ENCODE measurements at places on chromosomes 5 and 9.

GRCh38 chr5:35900972-35901695, 37.3 kb downstream of the CAPSL start:
- DNase-seq: no peak

GRCh38 chr5:138573949-138574670, 1.1 kb downstream of the HSPA9 start:
- no peak for DNase-seq

GRCh38 chr5:65418661-65419060, 63.1 kb downstream of the ADAMTS6 start:
- DNase-seq: no peak

GRCh38 chr9:14441976-14442651, 128.2 kb upstream of the NFIB start:
- DNase-seq: no peak

- no peak for DNase-seq
Observed at GRCh38 chr9:14823800-14824199, 86.4 kb downstream of the FREM1 start.

DNA sequence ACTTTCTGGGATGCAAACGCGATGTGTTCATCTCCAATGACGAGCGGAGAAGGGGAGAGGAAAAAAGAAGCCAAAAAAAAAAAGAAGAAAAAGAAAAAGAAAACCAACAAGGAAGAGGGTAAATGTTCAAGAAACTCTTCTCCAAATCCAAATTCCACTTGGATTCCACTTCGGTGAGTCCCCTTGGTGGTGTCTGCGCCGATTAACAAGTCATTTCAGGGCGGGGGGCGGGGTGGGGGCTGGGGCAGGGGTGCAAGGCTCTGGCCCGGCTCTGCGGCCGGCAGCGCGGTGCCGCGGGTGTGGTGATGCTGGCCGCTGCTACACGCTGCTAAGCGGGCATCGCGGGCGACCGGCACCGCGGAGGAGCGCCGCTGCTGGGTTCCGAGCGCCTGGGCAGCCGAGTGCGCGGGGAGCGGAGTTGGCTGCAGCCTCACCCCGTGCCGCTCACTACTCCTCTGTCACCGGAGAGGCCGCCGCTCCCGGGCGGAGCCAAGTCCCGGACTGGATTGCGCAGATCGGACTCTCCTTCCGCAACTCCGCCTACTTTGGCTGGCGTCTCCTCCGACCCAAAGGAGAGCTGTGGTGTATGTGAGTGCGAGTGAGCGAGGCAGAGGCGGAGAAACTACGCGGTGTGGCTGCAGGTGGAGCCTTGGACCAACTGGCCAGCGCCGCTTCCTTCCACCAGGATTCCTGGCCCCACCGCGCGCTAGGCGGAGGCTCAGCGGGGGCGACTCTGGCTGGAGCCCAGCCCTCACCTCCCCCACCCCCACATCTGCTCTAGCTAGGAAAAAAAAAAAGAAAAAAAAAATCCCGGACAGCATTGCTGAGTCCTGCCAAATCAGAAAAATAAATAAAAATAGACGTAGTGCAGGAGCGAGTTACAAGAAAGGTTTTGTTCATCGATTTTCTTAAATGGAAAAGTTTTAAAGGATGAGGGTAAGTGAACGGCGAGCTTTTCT, at the start of gene SEMA6A:
TSS of gene SEMA6A (minus strand) at position 457 of the 959 bp plus-strand sequence. CDS start 69,879 bp downstream, outside the sequence.
- DNase-seq: no peak

DNA sequence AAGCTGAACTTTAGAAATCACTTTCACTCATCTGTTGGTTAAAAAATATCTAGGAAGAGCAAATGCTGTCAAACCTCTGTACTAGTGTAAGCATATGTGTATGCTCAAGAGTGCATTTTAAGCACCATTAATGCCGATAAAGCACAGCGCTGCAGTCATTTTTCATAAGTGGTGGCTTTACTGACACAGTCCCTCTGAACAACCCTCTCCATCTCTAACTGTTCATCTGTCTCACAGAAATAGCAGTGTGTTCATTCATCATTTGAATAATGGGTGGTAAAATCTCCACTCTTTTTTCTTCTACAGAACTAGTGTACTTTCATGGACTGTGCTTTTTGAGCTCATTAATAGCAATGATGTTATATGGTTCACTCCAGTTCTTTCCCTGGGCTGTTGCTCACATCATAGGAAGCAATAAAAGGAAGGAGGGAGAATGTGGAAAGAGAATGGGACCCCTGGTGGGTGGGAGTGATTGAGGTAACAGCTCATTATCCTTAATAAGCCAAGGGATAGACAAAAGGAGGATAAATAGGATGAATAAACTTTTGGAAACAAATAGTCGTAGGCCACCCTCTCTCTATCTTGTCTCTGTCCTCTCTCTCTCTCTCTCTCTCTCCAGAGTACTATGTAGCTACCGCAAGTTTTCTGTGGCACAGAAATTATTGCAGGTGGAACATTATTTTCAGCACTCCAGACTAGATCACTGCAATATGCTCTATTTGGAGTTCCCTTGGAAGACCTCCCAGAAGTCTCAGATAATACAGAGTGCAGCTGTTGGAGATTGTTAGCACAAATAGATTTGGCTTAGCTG, 117.9 kb upstream of the PRDM9 start:
- no peak for DNase-seq

- DNase-seq: no peak
Observed at GRCh38 chr9:69981686-69982445, 61.8 kb upstream of the MAMDC2 start.

GRCh38 chr5:31948006-31948405, 226.1 kb downstream of the GOLPH3 start:
- no peak for DNase-seq

- no peak for DNase-seq
Observed at GRCh38 chr5:161274951-161275350, 271.6 kb downstream of the GABRB2 start.

GRCh38 chr9:121830441-121831140, 179.2 kb downstream of the DAB2IP start:
- DNase-seq: no peak

GRCh38 chr5:59142927-59143326, 560.1 kb downstream of the RAB3C start:
- no peak for DNase-seq

GRCh38 chr5:41115281-41115680, 44.1 kb upstream of the MROH2B start:
- no peak for DNase-seq

GRCh38 chr5:129460936-129461710, 1.0 kb downstream of the ADAMTS19 start:
- no peak for DNase-seq
